Head of caudate nucleus (tissue), 42 donors: ENCODE measurements at places on chromosomes 2 and 18.

DNA sequence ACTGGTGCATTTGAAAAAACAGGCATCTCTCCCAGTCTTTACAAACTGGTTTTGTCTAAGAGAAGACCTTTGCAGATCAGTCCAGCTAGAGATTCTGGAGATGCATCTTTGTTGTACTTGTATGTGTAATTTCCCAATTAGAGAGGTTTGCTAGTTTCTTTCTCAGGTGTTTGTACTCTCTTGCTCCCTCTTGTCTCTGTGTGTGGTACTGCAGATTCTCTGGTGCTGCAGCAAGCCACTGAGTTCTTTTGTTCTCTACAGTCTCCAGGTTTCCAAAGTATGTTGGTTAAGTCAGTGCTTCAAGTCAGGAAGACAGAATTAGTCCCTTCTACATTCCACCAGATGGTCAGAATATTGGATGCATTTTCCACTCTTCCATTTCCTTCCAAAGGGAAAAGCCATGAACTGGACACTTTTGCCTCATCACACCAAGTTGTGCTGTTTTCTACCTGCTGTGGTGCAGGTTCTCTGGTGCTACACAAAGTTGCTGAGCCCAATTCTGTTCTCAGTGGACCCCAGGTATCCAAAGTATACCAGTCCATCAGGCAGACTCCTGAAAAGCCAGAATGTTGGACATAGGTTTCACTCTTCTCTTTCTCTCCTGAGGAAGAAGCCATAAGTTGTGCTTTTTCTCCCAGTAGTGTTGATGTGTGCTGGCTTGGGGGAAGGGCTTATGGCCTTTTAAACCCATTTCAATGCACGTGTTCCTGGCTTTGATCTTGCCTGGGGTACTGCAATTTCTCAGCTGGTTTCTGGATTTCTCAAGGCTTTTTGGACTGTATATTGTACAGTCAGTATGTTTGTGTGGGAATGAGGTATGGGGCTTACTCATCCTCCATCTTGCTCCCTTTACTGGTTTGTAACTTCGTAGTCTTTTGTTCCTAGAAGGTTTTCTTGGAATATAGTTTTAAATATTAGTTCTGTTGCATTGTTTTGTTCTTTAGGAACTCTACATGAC is 29.8 kb downstream of the EPC2 start:
- no peak for DNase-seq

DNA sequence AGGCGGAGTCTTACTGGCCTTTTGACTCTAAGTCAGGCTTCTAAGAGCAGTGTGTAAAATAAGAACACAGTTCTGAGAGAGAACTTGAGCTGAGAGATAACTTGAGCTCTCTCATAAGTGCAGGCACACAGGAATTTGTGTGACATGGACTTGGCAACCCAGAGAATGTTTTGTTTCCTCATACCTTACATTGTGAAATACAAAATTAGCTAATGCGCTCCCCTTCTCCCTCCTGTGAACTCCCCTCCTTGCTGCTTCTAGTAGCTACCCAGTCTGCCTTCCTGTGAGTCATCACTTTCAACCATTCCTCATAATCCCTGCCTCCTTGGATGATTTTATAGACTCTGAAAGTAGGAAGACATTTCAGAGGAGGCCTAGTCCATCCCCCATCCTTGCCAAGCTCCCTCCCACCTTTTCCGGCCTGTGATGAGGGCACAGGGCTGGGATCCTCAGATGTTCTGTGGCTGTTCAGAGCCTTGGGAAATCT is 22.6 kb downstream of the FER1L5 start:
- DNase-seq = peak; percentile 27

DNA sequence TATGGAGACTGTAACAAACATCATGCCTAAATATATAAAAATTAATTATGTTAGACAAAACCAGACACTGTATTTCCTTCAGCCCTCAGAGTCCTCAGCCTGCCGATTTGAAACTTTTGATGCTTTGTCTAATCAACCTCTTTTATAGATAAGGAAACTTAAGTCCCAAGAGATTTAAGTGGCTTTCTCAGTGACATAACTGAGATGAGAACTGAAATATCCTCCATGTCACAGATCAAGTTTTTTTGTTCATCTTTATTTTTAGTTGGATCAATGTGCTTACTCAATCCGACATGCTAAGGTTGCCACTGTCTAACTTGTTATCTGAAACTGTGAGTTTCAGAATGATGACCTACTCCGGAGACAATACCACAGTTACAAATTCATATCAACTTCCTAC is 72.3 kb downstream of the BARD1 start:
- DNase-seq = no peak

GRCh38 chr2:118816669-118817068 is 30.8 kb downstream of the EN1 start:
- DNase-seq = no peak

- DNase-seq = no peak
Observed at GRCh38 chr2:113966832-113967231, 76.9 kb downstream of the ACTR3 start.

GRCh38 chr18:75140296-75140695 is 68.6 kb downstream of the PTGR3 start:
- no peak for DNase-seq

DNA sequence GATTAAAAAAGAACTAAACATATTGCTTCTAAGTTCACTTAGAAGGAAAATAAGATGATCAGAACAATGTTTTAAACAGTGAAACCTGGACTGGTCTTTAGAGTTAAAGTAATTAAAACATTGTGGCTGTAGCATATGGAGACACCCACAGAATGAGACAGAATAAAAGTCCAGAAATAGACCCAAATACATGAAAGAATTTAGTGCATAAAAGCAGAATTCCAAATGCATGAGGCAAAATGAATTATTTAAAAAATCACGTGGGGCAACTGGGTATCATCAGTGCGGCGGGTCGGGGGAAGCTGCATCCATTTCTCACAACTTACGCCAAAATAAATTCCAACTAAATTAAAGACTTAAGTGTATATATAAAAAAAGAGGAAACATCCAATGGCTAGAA is 12.1 kb downstream of the RNF149 start:
- no peak for DNase-seq

- no peak for DNase-seq
Observed at GRCh38 chr18:80252136-80252535, 4.8 kb upstream of the PARD6G start.

- peak; percentile 44 for DNase-seq
Observed at GRCh38 chr2:239236043-239236807, 164.6 kb downstream of the HDAC4 start.

GRCh38 chr2:58876126-58876525 is 635.0 kb upstream of the FANCL start:
- no peak for DNase-seq

DNA sequence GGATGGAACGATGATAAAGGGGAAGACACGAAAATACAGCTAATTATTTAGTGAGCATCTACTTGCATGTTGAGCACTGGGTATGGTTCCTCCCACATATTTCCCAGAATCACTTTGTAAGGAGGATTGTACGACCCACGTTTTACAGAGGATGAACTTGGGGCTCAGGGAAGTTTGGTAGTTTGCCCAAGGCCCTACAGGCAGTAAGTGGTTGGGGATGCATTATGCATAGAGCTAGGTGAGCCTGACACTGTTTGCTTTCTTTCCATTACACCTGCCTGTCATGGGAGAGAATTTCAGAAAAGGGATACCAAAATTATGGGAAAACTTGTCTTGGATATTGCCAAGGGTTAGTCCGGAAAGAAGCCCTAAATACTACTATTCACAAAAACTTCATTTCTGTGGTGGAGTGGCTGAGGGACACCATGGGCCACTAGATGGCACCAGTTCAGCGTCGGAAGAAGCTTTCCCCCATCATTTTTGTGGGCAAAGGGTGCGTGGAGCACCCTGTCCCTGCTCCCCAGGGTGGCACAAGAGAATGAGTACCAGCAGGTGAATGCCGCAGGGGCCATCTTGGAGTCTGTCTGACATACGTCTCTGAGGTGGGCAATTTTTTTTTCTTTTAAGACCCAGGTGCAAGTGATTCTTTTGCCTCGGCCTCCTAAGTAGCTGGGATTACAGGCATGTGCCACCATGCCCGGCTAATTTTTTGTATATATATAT is 23.5 kb upstream of the C18orf32 start:
- peak; percentile 39 for DNase-seq

DNA sequence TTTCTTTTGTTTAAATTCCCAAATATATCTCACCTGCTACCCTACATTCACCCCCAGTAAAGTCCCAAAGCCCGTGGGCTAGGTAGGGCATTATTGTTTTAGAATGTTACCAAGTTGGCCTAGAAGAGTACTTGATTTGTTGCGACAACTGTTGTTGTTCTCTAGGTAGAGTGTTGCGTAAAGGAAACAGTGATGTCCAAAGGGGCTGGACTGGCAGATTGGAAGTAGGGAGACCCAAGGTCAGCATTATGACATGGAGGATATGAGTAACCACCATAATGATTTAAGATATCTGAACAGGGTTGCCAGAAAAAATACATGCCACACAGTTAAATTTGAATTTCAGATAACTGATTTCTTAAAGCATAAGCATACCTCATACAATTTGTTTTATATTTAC is 39.2 kb downstream of the SCN1A start:
- DNase-seq = no peak

- DNase-seq = no peak
Observed at GRCh38 chr2:225667445-225667844, 267.9 kb downstream of the NYAP2 start.

- no peak for DNase-seq
Observed at GRCh38 chr2:216491793-216492596, 6.6 kb upstream of the RPL37A start.

GRCh38 chr2:128314348-128315121 is 4.1 kb downstream of the HS6ST1 start:
- DNase-seq = peak; percentile 8

GRCh38 chr2:233404222-233404621 is 49.9 kb downstream of the DGKD start:
- no peak for DNase-seq

- DNase-seq = peak; percentile 68
Observed at GRCh38 chr18:12255626-12256026, 1.5 kb downstream of the CIDEA start.

GRCh38 chr18:54330768-54331548 is 26.7 kb downstream of the STARD6 start:
- no peak for DNase-seq

DNA sequence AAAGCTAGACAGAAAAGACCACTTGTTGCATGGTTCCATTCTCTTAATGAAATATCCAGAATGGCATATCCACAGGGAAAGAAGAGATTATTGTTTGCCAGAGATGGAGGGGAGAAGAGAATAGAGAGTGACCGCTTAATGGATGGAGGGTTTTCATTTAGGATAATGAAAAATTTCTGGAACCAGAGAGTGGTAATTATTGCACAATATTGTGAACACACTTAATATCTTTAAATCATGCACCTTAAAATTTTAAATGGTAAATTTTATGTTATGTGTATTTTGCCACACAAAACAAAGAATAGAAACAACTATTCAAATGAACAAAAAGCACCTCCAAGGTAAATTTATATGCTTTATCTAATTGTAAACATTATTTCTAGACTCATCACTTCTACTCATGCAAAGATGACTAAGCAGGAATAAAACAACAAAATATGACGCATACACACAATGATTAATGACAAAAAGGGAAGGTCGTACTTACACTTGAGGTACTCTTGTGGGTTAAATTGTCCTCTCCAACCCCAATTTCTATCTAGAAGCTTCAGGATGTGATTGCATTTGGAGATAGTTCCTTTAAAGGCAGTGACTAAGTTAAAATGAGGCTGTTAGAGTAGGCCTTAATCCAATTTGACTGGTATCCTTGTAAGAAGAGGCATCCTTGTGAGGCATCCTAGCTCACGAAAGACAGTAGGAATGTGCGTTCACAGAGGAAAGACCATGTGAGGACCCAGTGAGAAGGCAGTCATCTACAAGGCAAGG is 18.7 kb upstream of the DHRS9 start:
- DNase-seq = no peak

DNA sequence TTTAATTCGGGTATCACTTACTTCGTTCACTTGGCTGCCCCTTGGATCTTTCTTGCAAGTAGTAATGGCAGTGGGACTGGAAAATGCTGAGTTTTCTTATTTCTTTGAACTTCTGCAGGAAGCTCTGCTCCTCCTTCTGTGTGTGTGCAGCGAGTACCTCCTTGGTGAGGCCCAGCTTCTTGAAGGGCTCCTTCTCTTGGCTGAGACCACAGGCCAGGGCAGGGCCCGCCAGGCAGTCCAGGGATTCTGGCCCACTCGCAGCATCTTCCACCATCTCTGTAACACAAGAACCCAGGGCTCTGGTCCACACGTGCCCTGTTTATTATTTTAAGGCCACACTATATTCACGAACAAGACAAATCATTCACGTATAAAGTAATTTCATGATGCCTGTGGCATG is 15.8 kb upstream of the HES6 start:
- no peak for DNase-seq

- DNase-seq = no peak
Observed at GRCh38 chr2:169485650-169486138, 6.4 kb downstream of the BBS5 start.

- DNase-seq = no peak
Observed at GRCh38 chr2:55051026-55051866, 995 bp upstream of the RTN4 start.

GRCh38 chr18:77702686-77703085 is 453.0 kb downstream of the GALR1 start:
- DNase-seq = peak; percentile 47

DNA sequence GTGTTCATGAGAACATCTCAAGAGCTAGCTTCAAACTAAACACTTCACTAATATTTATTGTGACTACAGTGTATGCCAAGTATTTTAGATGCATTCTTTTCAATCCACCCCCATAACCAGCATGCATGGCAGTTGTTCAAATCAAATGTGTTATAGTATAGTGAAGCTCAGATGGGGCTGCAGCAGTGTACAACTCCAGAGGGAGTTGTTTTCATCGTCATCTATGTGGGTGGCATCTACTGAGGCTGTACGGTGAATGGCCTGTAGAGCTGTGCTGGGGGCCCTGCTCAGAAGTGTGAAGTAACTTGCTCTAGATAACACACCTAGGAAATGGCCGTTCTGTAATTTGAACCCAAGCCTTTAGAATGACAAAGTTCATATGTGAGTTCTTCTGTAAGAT is 71.8 kb upstream of the LRATD1 start:
- DNase-seq = no peak

- no peak for DNase-seq
Observed at GRCh38 chr2:96143231-96143847, 1.9 kb downstream of the DUSP2 start.

DNA sequence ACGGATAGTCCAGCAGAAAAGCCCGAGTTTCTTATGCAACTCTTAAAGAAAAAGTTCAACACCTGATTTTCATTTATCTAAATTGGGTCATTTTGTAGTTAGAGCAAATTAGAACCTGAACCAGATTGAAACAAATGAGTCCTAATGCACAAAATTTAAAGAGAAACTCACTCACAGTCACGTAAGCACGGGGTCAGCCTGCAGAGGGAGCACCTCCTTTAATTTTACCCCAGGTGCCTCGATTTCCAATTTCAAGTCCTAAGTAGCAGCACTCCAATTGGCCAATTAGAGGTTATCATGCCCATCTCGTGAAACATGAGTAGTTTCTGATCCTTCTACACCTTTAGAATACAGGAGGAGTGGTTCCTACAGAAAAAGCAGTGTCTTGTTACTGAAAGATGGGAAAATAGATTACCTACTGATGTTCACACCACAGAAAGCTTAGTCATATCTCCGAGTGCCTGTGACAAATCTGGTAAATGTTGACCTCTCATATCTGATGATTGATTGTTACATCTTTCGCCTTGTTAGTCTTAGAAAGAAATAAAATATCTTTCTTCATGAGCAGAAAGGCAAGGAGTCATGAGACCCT is 1929.8 kb upstream of the LRRTM1 start:
- no peak for DNase-seq
